Activated CD8-positive, alpha-beta memory T cell treated with anti-CD3 and anti-CD28 coated beads, Interleukin-2, amount 10 ng/mL, durations not matched to agents 7 days and 5 days (primary cell): ENCODE measurements at places on chromosomes 13 and 19.

DNA sequence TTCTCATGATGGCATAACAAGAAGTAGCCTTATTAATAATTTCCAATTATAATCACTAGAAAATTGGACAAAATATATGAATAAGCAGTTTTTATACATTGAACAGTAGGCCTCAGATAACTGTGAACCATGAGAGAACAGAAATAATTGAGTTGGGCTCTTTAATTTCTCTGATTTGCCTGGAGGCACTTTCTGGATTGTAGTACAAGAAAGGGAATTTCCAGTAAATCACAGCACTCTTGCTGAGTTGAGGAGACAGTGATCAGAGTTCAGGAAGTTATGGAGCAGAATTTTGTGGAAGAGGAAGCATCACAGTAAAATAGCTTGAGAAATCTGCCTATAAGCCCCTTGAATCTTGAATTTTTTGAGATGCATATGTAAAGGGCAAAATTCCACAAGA, 216.2 kb downstream of the MAB21L1 start:
- DNase-seq, result no peak

DNA sequence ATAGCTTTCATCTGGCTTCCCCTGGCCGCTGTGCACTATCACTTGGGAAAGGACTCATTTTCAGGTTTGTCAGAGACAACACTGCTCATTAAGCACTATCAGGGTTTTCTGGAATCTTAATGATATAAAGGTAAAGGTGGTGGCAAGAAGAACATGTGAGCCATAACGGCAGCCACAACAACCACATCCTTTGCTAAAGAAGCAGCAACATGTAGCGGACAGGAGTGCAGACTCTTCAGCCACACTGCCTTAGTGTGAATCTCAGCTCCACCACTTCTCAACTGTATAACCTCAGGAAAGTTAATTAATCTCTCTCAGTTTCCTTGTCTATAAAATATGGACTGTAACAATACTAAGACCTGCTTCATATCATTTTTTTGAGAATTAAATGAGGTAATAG, 24.1 kb upstream of the MIR17HG start:
- peak; percentile 56 for DNase-seq

DNA sequence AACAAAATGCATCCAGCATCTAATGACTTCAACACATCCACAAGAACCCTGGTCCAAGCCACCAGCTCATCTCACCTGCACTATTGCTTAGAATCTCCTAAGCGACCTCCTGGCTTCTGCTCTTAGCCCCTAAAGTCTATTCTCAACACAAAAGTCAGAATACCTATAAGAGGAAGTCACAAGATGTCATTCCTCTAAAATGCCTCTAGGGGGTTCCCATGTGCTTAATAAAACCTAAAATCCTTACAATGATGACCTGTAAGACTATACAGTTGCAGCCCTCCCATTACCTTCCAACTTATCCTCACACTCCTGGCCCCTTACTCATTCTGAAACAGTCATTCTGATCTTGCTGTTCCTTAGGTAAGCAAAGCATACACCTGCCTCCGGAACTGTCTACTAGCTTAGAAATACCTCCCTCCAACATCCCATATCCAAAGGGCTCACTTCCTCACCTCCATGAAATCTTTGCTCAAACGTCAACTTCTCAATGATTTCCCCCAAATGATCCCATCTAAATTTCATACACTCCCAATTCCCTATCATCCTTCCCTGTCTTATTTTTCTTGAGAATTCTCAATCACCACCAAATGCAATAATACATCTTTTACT, 10.0 kb downstream of the ATP7B start:
- DNase-seq, result no peak

DNA sequence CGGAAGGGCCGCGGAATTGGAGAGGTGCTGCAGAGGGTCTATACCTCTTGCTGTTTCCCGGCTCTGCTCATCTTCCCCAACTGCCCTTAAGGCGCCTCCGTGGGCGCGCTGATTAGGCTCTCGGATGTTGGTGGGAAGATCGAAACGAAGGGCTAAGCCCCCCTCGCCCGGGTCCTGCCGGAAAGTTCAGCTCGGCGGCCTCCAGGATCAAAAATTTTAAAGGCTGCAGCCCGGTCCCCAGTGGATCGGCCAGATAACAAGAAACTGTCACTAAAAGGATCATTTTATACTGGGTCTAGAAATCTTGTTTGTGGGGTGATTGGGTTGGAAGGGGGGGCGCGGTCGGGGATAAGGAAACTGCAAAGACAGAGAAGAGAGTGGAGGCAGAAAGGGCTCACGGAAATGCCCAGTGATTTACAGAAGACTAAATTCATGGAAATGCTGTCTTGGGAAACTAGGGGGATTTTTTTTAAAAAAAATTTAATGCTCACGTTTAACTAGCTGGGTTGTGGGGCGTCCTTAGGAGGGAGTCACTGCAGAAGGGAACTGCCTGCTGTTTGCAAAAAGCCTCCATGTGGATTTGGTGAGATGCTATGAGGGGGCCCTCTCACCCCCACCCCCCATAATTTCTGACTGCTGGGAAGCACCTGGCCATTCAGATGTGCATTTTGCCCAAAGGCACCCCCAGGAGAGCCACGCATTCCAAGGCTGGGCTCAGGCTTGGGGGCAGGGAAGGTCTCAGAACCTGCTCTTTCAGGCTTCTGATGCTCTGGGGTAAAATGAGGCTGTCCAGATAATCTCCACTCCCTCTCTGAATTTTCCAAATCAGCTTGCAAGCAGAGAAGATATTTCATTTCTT, 7.7 kb downstream of the CDX2 start:
- DNase-seq, result no peak

GRCh38 chr19:55345818-55346724, 6.4 kb downstream of the KMT5C start:
- DNase-seq, result no peak

- no peak for DNase-seq
These were observed 18.9 kb upstream of the ZNRF4 start for GRCh38 chr19:5436106-5436947.

GRCh38 chr19:29586401-29586800, 19.7 kb upstream of the POP4 start:
- DNase-seq, result no peak

DNA sequence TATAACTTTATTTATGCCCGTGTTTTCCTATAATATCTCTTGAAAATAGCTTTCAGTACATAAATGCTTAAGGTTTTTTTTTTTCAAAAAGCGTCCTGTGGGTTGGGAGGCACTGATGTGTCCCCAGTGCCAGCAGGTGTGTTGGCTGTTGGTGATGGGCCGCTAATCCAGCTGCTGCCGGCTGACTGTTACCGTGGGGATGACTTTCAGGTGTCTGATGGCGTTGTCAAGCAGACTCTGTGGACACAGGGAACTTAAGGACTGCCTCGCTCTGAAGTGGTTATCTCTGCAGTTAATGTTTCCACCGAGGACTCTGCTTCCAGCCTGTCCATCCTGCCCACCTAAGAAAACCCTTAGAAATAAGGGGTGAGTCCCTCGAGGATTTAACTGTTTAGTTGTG, 94.5 kb downstream of the ANKRD10 start:
- no peak for DNase-seq

DNA sequence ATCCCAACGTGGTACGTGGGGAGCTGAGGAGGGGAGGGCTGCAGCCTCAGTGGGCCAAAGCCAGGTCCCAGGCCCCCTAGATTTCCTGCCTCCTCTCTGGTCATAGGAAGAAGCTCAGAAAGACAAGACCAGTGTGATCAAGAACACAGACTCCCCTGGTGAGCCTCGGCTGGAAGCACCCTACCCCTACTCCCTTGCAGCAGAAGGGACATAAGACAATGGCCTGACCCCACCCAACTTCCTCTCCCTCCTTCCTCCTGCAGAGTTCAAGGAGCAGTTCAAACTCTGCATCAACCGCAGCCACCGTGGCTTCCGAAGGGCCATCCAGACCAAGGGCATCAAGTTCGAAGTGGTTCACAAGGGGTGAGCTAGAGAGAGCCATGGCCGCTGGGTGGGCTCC, 11.5 kb downstream of the PODNL1 start:
- no peak for DNase-seq

DNA sequence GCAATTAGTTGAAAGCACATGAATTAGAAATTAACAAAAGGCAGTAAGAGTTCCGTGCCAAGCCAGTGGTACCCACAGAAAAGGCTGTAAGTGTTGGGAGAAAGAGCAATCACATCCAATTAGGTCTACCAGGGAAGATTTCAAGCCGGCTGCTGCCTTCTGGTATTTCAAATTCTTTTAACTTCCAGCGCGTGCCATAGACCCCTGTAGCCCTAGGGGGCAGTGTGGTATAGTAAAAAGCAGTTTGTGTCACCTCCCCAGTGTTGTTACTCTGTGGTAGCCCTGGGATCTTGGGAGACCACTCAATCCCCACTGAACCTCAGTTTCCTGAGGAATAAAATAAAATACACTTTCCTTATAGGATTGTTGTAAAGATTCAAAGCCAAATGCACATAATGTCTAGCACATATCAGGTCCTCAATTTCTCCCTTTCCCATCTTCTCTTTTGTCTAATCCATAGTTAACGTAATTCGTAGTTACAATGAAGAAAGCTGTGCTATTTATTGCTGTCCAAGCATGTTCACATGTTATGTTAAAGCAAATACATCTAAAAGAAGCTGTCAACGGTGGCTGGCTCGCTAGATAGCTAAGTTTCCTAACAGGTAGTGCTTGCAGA, 230.2 kb downstream of the TDRD3 start:
- no peak for DNase-seq

DNA sequence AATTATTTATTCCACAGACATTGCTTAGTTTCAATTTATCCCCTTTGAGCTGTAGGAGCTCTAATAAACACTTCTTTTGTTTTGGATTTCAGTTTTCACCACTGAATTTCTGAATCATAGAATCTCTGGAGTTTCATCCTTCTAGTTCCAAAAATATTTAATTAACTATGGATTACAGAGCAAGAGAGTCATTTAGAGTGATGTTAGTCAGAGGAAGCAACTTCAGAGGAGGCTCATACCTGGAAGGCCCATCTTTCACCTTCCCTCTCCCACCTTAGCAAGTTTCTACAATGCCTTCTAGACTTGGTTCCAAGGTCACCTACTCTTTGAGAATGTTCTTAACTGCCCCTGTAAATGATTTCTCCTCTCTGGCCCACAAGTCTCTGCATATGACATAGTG, 353.2 kb downstream of the SPRY2 start:
- DNase-seq, result no peak

DNA sequence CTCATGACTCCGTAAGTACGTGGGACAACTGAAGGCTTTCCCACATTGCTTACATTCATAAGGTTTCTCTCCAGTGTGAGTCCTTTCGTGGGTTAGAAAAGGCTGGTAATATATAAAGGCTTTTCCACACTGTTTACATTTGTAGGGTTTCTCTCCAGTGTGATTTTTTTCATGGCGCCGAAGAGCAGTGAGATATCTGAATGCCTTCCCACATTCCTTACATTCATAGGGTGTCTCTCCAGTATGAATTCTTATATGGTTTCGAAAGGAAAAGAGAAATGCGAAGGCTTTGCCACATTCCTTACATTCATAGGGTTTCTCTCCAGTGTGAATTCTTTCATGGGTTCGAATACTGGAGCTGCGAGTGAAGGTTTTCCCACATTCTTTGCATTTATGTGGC, 29.5 kb downstream of the ZNF490 start:
- no peak for DNase-seq

- no peak for DNase-seq
These were observed 112.6 kb upstream of the DACH1 start for GRCh38 chr13:71979616-71980015.

- DNase-seq, result no peak
These were observed 5.3 kb downstream of the ZNF85 start for GRCh38 chr19:20928371-20928770.

- no peak for DNase-seq
These were observed 8.7 kb downstream of the PROSER3 start for GRCh38 chr19:35766571-35767104.

- no peak for DNase-seq
These were observed 5.9 kb upstream of the GRAMD1A start for GRCh38 chr19:34994286-34994642.

- no peak for DNase-seq
These were observed 24.7 kb downstream of the KEAP1 start for GRCh38 chr19:10478476-10478875.

DNA sequence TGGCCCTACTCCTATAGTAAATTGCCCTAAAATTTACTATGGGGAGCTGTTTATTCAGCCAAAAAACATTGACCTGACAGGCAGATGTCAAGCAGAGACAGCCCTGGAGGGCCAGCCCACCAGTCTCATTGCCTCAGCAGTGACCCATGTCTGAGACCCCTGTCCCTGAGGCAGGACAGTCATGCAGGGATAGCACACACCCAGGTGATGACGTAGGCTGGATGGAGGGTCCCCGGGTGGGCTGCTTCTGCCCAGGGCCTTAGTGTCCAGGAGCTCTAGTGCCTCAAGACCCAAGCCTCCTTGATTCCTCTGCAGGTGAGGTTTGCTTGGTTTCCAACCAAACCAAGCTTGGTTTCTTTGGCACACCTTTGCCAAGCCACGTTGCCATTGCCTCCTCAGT, 72.1 kb downstream of the HSPH1 start:
- DNase-seq, result no peak

GRCh38 chr13:110299283-110299840, 7.6 kb downstream of the COL4A1 start:
- DNase-seq, result no peak

- no peak for DNase-seq
These were observed 32.5 kb downstream of the UCHL3 start for GRCh38 chr13:75581874-75582640.

DNA sequence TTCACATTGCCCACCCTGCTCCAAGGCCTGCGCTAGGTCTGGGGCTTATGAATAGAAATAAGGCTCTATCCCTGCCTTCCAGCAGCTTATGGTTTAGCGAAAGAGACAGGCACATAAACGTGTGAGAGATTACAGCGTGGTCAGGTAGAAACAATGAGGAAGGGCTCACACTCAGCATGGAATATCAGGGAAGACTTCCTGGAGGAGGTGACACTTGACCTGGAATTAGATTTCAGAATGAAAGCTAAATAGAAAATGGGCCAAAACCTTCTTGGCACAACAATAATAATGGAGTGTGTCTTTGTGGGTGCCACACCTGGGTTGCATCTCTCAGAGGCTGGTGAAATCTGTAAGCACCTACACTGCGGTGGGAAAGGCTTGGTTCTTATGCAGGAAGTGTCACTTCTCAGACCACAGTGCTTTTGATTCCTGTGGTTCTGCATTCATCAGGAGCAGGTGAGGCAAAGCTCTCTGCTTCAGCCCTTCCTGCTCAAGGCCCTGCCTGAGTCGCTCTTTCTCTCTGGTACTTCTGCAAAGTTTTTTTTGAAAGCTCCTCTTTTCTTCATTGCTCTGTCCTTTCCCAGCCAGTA, 430.3 kb downstream of the ZNF536 start:
- no peak for DNase-seq

- no peak for DNase-seq
These were observed 10.3 kb downstream of the PDE4A start for GRCh38 chr19:10430505-10431253.

- peak; percentile 73 for DNase-seq
These were observed 3.0 kb downstream of the CNFN start for GRCh38 chr19:42386974-42387707.
